SJCRH30 (cell line): ENCODE measurements at places on chromosomes 4 and X. TPM values are rescaled to one million over a fixed set of nuclear protein-coding genes. Genes with fewer than 3 reads are reported as not detected.

- no peak for DNase-seq
These were observed 96.8 kb downstream of the AKAP4 start for GRCh38 chrX:50103866-50104566.

The ARSJ gene
- 4.4 and 6.2 TPM in 2 replicates for total RNA-seq

The GRID2 gene
- 0.48 and 0.91 TPM in 2 replicates for total RNA-seq

The SPANXA2 gene
- total RNA-seq: not detected in 2 replicates
